ENCODE measurements at places on chromosomes 5 and 9.

DNA sequence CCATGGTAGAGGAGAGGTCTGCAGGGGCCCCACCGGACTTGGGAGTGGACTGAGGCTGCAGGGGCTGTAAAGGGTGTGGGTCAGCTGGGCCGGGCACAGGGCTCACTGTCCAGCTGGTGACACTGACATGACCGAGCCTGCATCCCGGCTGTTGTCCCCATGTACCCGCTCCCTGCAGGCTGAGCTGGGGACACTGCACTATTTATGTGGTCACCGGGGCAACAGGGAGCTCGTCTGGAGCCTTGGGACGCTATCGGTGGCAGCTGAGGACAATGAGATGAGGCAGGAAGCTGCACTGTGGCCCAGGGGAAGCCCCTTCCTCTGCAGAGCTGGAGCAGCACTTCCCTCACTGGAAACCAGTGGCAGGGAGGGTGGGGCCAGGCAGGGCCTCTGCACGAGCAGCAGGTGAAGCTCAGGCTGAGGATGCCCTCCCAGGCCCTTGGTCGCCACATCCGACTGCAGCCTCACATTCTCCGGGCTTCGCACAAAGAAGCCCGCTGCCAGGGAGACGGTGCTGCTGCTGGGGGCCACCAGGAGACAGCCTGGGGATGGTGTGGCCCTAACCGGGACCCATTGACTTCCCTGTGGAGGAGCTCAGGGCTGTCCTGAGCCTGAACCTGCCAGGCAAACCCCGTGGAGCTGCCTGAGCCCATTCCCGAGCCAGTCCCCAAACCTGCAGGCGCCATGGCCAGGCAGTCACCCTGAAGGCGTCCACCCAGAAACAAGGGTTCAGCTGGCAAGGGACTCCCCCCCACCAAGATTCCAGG lies 26.4 kb downstream of the ZDHHC11B start:
- H3K4me1 ChIP-seq, result peaks cover 31% of the 10 kb centered on the region
- no peak overlapping the region for H3K4me3 ChIP-seq
- H3K36me3 ChIP-seq, result no peaks in the 10 kb centered on the region

- H3K27me3 ChIP-seq, result no peaks in the 10 kb centered on the region
- DNase-seq, result no peak
- no peak overlapping the region for H3K27ac ChIP-seq
- H3K36me3 ChIP-seq, result no peaks in the 10 kb centered on the region
- no peaks in the 10 kb centered on the region for H3K4me1 ChIP-seq
These were observed 9.6 kb upstream of the FSD1L start for GRCh38 chr9:105438141-105438806.

DNA sequence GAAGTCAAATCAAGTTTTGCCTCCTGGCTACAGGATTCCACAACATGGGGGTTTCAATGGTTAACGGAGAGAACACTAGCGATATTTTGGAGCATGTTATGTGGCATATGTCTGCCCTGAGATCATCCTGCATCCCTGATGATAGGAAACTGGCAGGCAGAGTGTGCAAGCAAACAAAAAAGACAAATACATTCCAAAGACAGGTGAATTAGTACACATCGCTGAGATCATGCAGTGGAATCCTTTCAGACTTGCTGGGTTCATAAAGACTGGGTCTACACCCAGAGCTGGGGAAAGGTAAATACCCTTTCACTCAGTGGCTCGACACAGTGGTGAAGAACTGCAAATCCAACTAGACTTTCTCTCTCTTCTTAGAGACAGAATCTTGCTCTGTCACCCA lies 286.5 kb downstream of the EFNA5 start:
- no peaks in the 10 kb centered on the region for H3K36me3 ChIP-seq
- DNase-seq, result no peak
- H3K4me1 ChIP-seq, result peaks cover 7% of the 10 kb centered on the region
- H3K4me3 ChIP-seq, result no peak overlapping the region

DNA sequence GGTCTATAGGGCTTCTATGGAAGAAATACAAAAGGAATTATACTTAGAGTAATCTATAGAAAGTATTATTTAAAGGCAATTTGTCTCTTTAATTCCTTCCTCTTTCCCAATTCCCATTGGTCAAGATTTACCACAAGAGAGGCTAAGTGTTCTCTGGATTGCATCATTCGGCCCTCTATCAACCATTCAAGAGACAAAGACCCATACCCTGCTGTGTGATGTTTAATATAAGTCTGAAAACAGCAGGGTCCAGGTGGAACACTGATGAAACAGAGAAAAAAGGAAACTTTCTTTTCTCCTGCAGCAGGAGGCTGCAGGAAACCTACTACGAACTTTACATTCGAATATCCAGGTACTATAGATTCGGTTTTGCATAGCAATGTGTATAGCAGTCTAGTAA lies 323.4 kb downstream of the CHSY3 start:
- no peak overlapping the region for H3K4me3 ChIP-seq
- DNase-seq, result no peak
- H3K27ac ChIP-seq, result no peak overlapping the region
- no peaks in the 10 kb centered on the region for H3K36me3 ChIP-seq
- no peaks in the 10 kb centered on the region for H3K27me3 ChIP-seq

- H3K27me3 ChIP-seq, result no peaks in the 10 kb centered on the region
- H3K4me3 ChIP-seq, result no peak overlapping the region
- H3K36me3 ChIP-seq, result peaks cover 23% of the 10 kb centered on the region
These were observed 11.1 kb downstream of the GM2A start for GRCh38 chr5:151264113-151264512.

GRCh38 chr5:28344836-28345433 lies 1306.5 kb upstream of the CDH9 start:
- H3K4me1 ChIP-seq, result no peaks in the 10 kb centered on the region
- no peak overlapping the region for H3K4me3 ChIP-seq
- no peaks in the 10 kb centered on the region for H3K27me3 ChIP-seq
- no peaks in the 10 kb centered on the region for H3K36me3 ChIP-seq

- H3K36me3 ChIP-seq, result peaks cover 57% of the 10 kb centered on the region
- no peaks in the 10 kb centered on the region for H3K27me3 ChIP-seq
- H3K4me3 ChIP-seq, result no peak overlapping the region
- H3K4me1 ChIP-seq, result peaks cover 4% of the 10 kb centered on the region
- DNase-seq, result no peak
These were observed 175.9 kb downstream of the MAN2A1 start for GRCh38 chr5:109865637-109866036.

GRCh38 chr9:128005923-128006322 lies 25.1 kb upstream of the EEIG1 start:
- DNase-seq, result no peak
- peak overlapping the region; percentile 13 for H3K4me3 ChIP-seq
- no peaks in the 10 kb centered on the region for H3K27me3 ChIP-seq
- H3K27ac ChIP-seq, result peak overlapping the region; percentile 97
- H3K36me3 ChIP-seq, result no peaks in the 10 kb centered on the region

- peaks cover 52% of the 10 kb centered on the region for H3K4me1 ChIP-seq
- H3K27me3 ChIP-seq, result peaks cover 34% of the 10 kb centered on the region
- no peak within 1 kb of the TSS for H3K27ac ChIP-seq
- H3K36me3 ChIP-seq, result no peaks in the 10 kb centered on the region
- H3K4me3 ChIP-seq, result peak within 1 kb of the TSS; percentile 33
- peak; percentile 25 for DNase-seq
These were observed at the start of gene CFAP77 for GRCh38 chr9:132409828-132410528. Gene CFAP77 (plus strand): TSS chr9:132410211. CDS start chr9:132410272, 61 bp downstream.

DNA sequence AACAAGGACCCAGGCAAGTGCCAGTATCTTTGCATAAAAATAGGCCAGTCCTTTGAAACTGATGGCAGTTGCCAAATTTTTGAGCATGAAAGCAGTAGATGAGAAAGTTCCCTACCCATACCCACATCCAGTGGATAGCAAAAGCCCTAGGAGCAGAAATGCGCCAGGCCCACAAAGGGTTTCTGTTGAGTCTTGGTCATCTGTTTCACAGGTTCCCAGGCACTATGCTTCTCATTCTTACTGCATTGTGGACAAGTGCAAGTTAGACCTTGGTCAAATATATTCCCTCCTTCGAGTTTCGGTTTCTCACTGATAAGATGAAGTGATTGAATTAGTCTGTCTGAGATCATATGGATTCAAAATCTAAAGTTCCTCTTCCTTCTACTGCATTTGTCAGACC lies 152.3 kb downstream of the NR3C1 start:
- no peak overlapping the region for H3K27ac ChIP-seq
- no peak overlapping the region for H3K4me3 ChIP-seq
- no peaks in the 10 kb centered on the region for H3K27me3 ChIP-seq
- H3K4me1 ChIP-seq, result no peaks in the 10 kb centered on the region

DNA sequence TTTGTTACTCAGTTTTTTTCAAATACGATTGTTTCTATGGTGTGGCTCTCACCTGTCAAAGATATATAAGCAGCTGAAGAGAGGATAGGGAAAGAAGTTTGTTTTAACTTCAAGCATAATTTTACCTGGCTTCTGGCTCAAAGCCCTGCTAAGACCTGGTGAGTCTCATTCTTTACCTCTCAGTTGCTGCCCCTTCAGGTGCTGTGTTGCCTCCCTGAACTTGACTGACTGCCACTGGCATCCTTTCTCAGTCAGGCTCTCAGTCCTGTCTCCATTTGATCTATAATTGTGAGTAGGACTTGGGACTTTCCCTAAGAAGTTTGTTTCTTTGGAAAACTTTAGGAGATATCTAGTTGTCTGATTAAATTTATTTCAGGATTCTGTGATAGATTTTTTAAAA lies 249.6 kb downstream of the IZUMO3 start:
- DNase-seq, result no peak
- no peak overlapping the region for H3K27ac ChIP-seq
- no peaks in the 10 kb centered on the region for H3K4me1 ChIP-seq

DNA sequence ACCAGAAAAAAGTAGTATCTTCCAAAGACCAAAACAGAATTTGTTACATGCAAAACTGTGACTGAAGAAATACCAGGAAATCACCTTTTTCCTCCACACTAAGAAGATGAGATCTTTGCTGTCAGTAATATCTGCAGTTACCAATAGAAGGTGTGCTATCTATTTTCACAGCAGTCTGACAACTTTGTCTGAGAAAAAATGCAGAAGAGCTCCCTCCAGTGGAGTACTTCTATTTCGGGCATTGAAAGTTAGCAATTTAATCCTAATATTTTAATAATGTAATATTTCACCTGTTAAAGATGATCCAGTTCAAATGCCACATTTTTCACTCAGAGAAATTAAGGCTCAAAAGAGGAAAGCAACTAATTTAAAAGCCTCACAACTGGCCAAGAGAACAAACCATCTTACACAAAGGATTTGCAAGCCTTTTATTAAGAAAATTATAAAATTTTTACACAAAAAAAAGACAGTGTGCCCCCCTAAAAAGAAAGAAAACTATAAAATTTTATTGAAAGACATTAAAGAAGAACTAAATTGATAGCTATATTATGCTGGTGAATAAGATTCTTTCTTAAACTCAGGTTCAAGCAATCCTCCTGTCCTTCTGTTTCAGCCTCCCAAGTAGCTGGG lies 50.6 kb downstream of the DEPDC1B start:
- no peaks in the 10 kb centered on the region for H3K36me3 ChIP-seq
- no peaks in the 10 kb centered on the region for H3K4me1 ChIP-seq
- no peak overlapping the region for H3K4me3 ChIP-seq
- no peak overlapping the region for H3K27ac ChIP-seq

DNA sequence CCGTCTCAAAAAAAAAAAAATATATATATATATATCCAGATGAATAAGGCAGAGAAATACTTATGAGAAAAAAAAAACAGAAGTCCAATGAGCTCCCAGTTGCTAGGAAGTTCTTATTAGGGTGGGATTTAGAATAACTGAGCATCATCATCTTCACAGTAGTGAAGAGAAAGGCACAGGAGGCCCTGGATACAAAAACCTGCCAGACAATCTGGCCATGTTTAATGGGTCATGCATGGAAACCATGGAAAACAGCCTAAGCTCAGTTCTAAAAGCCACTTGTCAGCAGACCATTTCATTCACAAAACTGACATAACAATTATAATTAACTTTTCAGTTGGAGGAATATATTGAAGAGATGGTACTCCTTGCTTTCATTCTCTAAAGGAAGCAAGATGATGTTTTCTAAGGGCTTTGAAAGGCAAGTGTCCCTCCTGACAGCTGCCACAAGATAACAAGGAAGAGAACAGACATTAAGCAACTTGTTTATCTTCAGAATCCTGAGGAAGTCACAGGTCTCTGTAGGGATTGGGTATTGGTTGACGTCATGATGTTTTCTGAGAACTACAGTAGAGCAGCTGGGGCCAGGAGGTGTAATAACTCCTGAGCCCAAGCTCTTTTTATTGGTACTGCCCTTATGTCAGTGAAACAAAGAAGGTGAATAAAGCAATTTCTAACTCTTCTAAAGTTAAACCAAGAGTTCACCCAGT lies 463.1 kb downstream of the DMAC1 start:
- DNase-seq, result no peak
- H3K4me1 ChIP-seq, result no peaks in the 10 kb centered on the region
- no peaks in the 10 kb centered on the region for H3K36me3 ChIP-seq
- no peaks in the 10 kb centered on the region for H3K27me3 ChIP-seq

- H3K36me3 ChIP-seq, result no peaks in the 10 kb centered on the region
- H3K27ac ChIP-seq, result no peak overlapping the region
- H3K4me1 ChIP-seq, result no peaks in the 10 kb centered on the region
These were observed 152.2 kb downstream of the GABBR2 start for GRCh38 chr9:98556511-98556910.

- no peak overlapping the region for H3K27ac ChIP-seq
- H3K36me3 ChIP-seq, result no peaks in the 10 kb centered on the region
- no peak for DNase-seq
- no peak overlapping the region for H3K4me3 ChIP-seq
- peaks cover 13% of the 10 kb centered on the region for H3K27me3 ChIP-seq
These were observed 85.2 kb upstream of the TNC start for GRCh38 chr9:115202960-115203751.

GRCh38 chr5:51398875-51399642 lies 15.8 kb downstream of the ISL1 start:
- no peak for DNase-seq
- H3K27me3 ChIP-seq, result peaks cover 28% of the 10 kb centered on the region
- no peaks in the 10 kb centered on the region for H3K36me3 ChIP-seq
- no peak overlapping the region for H3K4me3 ChIP-seq

DNA sequence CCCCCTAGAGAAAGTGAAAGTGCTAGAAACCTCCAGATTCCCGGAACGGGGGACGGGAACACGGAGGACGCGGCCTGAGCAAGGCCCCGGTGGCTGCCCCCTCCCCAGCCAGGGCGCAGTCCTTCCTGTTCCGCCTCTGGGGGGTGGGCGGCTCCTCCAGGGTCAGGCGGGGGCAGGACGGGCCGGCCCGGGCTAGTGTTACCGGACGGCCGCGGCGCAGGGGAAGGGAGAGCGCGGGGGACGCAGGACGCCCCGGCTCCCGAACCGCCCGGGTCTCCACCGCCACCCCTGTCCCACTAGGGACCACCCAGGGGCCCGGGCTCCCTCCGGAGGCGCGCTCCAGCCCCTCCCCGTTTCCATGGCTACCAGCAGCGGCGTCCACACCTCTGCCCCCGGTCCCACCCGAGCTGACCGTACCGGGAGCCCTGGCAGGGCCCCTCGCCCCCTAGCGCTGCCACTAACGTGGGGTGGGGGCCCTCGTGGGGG lies 579 bp downstream of the SLC12A7 start:
- H3K27ac ChIP-seq, result peak overlapping the region; percentile 65
- H3K4me3 ChIP-seq, result peak overlapping the region; percentile 66
- no peaks in the 10 kb centered on the region for H3K27me3 ChIP-seq
- peaks cover 4% of the 10 kb centered on the region for H3K36me3 ChIP-seq
- H3K4me1 ChIP-seq, result peaks cover 54% of the 10 kb centered on the region

Measured in CD4-positive, alpha-beta T cell (primary cell).